Memory B cell (primary cell): ENCODE measurements at places on chromosomes 6 and 20.

- no peak overlapping the region for H3K27ac ChIP-seq
- H3K4me3 ChIP-seq = no peak overlapping the region
- H3K27me3 ChIP-seq = peaks cover 15% of the 10 kb centered on the region
- no peaks in the 10 kb centered on the region for H3K4me1 ChIP-seq
- H3K36me3 ChIP-seq = no peaks in the 10 kb centered on the region
Observed at GRCh38 chr20:36030149-36030548, 61.8 kb downstream of the CNBD2 start.

GRCh38 chr20:13960525-13960924, 29.9 kb downstream of the SEL1L2 start:
- no peak for DNase-seq
- no peak overlapping the region for H3K4me3 ChIP-seq
- H3K36me3 ChIP-seq = no peaks in the 10 kb centered on the region
- no peak overlapping the region for H3K27ac ChIP-seq
- no peaks in the 10 kb centered on the region for H3K4me1 ChIP-seq

DNA sequence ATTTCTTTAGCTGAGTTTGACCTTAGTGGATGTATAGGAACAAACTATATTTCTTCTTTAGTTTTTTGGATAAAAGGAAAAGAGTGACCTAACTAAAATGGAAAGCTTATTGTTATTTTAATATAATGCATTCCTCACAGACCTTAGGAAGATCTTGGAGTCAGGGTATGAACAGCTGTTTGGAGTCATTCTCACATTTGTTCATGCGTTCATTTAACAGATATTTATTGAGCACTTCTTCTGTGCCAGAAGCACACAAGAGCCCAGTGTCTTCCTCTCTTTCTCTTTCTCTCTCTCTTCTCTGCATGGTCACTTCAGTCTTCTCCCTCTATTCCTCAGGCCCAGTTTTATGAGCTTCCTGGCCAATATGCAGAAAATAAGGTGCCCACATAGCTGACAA, 744.0 kb upstream of the MAP3K7 start:
- H3K36me3 ChIP-seq = no peaks in the 10 kb centered on the region
- H3K27me3 ChIP-seq = no peaks in the 10 kb centered on the region
- H3K27ac ChIP-seq = no peak overlapping the region
- H3K4me3 ChIP-seq = no peak overlapping the region
- no peak for DNase-seq

- no peak overlapping the region for H3K4me3 ChIP-seq
- DNase-seq = no peak
- no peaks in the 10 kb centered on the region for H3K36me3 ChIP-seq
- H3K27ac ChIP-seq = no peak overlapping the region
Observed at GRCh38 chr6:96675597-96675996, 112.7 kb downstream of the FHL5 start.

DNA sequence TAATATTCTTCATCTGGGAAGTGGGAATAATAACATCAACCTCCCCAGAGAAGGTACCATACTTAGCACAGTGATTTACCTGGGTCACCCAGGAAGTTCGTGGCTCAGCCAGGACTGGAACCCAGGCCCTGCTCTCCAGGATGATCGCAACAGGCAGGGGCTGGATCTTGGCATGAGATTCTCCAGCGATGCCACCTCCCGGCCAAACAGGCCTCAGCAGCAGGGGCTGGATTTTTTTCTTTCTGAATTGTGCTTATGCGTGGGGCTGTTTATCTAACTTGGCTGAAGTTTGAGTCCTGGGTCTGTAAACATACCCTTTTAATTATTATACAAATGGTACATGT, 129.5 kb upstream of the PTPN1 start:
- H3K27me3 ChIP-seq = peaks cover 16% of the 10 kb centered on the region
- peaks cover 5% of the 10 kb centered on the region for H3K4me1 ChIP-seq
- H3K4me3 ChIP-seq = no peak overlapping the region
- peaks cover 4% of the 10 kb centered on the region for H3K36me3 ChIP-seq
- H3K27ac ChIP-seq = no peak overlapping the region

DNA sequence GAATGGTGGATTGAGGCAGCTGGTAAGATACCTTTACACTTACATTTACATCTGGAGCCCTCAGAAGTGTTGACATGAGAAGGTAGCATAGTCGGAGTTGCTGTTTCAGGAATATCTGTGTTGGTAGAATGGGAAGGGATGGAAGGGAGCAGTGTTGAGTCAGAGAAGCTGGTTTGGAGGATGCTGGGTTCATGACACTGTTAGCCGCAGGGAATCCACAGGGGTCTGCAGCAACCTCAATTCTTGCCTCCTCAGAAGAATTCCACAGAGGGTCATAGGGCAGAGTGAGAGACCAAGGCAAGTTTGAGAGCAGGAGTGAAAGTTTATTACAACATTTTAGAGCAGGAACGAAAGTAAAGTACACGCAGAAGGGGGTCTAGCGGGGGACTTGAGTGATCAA, 536.8 kb downstream of the QKI start:
- no peaks in the 10 kb centered on the region for H3K4me1 ChIP-seq
- no peak overlapping the region for H3K27ac ChIP-seq
- H3K27me3 ChIP-seq = peaks cover 23% of the 10 kb centered on the region
- no peak overlapping the region for H3K4me3 ChIP-seq
- no peak for DNase-seq

DNA sequence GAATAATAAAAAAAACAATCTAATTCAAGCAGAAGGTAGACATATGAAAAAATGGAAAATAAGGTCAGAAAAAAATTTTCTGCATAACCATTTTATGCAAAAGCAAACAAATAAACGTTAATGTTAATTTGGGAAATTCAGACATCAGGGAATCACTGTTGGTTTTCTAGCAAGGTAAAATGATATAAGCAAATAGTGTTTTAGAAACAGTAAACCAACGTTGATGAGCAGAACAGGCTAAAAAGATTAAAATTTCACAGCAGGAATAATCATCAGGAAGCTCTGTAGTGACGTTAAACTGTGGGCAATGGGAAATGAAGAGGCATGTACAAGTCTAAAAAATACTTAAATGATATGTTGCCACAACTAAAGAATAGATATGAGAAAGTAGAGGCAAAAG, 54.5 kb upstream of the HMGCLL1 start:
- no peak for DNase-seq
- H3K36me3 ChIP-seq = no peaks in the 10 kb centered on the region
- H3K4me1 ChIP-seq = no peaks in the 10 kb centered on the region
- H3K27ac ChIP-seq = no peak overlapping the region

DNA sequence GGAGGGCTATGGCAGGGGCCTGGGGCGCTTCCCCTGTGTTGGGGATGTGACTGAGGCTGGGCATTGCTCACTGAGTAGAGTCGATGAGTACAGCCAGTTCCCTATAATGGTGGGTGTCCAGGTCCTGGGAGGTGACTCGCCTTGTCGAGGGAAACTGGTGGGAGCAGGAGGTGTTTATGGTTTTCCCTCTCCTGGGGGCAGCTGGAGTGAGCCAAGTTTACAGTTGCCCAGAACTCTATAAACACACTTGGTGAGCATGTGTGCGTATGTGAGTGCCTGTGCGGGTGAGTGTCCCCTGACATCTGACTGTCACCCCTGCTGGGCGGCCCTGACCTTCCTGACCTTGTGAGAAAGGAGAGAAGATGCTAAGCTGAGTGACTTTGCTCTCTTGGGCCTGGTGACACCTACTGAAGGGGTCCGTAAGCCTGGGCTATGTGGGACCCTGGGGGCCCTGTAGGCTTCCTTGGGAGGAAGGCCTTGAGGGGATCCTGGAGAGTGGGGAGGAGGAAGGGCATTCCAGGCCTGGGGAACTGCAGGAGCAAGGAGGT, 65.9 kb downstream of the VEGFA start:
- no peak overlapping the region for H3K27ac ChIP-seq
- peaks cover 3% of the 10 kb centered on the region for H3K27me3 ChIP-seq
- H3K36me3 ChIP-seq = no peaks in the 10 kb centered on the region
- no peaks in the 10 kb centered on the region for H3K4me1 ChIP-seq
- DNase-seq = no peak

DNA sequence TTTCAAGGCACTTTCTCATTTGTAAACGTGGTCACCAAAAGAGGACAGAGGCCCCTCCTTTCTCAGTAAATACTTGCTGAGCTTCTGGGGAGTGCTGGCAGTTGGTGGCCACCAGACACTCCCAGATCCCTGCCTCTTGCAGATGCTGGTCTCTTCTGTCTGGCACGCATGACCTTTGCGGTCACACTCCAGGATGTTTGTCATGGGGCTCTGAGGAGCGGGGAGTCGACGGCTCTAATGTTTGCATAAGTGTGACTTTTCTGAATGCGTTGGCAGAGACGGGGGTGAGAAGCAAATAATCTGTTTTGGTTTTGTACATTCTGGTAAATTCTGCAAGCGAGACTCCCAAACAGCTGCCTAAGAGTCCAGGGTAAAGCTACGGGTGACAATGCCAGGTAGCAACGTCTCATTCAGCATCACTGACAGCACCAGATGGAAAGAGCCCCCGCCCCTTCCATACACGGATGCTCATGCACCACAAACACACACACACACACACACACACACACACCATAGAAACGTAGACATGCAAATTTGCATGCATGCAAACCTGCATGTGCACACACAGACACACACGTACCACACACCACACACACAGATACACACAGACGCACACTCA, 101.1 kb downstream of the YTHDF1 start:
- H3K27me3 ChIP-seq = peaks cover 28% of the 10 kb centered on the region
- H3K27ac ChIP-seq = no peak overlapping the region
- no peak overlapping the region for H3K4me3 ChIP-seq
- no peak for DNase-seq
- H3K36me3 ChIP-seq = peaks cover 6% of the 10 kb centered on the region

- H3K36me3 ChIP-seq = no peaks in the 10 kb centered on the region
- no peak for DNase-seq
- no peak overlapping the region for H3K27ac ChIP-seq
- peaks cover 2% of the 10 kb centered on the region for H3K4me1 ChIP-seq
- no peak overlapping the region for H3K4me3 ChIP-seq
Observed at GRCh38 chr6:14827354-14827753, 418.5 kb upstream of the JARID2 start.

DNA sequence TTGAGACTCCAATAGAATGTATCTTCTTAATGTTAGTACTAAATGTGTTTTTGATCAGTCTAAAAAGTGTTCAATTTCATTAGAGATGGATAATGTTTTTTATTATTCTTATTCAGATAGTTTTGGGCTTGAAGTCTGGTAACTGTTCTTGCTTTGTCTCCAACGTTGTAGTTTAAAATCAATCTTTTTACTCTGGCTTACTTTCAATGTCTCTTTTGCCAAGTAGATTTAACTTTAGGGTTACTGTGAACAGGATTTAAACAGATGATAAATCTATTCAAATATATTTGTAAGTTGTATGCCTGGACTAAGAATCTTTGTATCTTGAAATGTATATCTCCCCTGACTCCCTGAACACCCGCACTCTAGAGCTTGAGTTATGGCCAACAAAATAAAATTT, 51.1 kb downstream of the SGK1 start:
- H3K4me3 ChIP-seq = no peak overlapping the region
- no peak for DNase-seq
- H3K27ac ChIP-seq = no peak overlapping the region
- H3K27me3 ChIP-seq = no peaks in the 10 kb centered on the region
- no peaks in the 10 kb centered on the region for H3K4me1 ChIP-seq

DNA sequence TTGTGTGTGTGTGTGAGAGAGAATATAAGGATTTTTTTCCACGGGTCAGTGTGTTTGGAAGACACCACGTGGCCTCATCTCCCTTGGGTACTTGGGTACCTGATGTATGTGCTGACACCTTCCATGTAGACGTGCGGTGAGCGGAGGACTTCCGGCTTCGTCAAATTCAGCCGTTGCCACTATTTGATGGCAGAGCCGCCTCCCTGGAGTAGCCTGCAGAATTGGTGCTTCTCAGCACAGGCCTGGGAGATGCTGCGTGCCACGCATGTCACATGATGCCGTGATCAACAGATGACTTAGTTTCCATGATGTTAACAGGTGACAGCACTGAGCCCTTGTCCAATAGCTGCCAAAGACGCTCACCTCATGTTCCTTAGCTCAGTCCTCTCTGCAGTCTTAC, 69.4 kb downstream of the CDH4 start:
- no peak overlapping the region for H3K27ac ChIP-seq
- no peaks in the 10 kb centered on the region for H3K4me1 ChIP-seq
- no peak overlapping the region for H3K4me3 ChIP-seq
- DNase-seq = no peak
- H3K27me3 ChIP-seq = no peaks in the 10 kb centered on the region
- no peaks in the 10 kb centered on the region for H3K36me3 ChIP-seq

DNA sequence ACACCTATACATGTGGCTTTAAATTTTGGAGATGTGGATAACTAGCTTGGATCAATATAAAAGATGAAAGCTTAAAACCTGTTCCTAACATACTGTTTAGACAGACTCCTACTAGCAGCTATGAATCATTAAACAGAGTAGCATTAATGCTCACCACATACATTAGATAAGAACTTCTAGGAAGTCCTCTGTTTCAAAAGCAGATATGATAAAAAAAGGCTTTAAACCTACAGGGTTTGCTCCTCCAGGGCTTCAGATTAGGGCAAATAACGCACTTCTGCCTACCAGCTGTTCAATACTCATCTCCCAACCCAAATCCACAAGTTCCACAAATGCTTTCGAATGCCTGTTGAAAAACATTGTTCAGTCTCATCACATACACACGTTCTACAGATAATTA, 1.5 kb downstream of the REPS1 start:
- no peak for DNase-seq
- H3K4me1 ChIP-seq = peaks cover 13% of the 10 kb centered on the region
- peak overlapping the region; percentile 88 for H3K4me3 ChIP-seq
- H3K36me3 ChIP-seq = no peaks in the 10 kb centered on the region
- H3K27ac ChIP-seq = peak overlapping the region; percentile 95

DNA sequence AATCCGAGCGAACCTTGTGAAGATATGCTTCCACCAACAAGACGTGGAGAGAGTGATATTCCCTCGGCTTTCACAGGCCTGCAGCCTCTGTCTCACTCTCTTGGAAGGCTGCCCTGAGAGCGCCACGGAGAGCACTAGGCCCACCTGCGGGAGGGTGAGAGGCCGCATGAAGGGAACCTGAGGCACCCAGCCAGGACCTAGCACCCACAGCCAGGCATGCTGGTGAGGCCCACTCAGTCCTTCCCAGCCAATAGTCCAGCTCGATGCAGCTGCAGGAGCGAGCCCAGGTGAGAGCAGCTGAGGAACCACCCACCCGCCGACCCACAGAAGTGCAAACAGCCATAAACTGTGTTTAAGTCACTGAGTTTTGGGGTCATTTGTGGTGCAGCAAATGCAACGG, 227.2 kb downstream of the QKI start:
- H3K27ac ChIP-seq = no peak overlapping the region
- H3K4me1 ChIP-seq = no peaks in the 10 kb centered on the region
- no peak overlapping the region for H3K4me3 ChIP-seq
- H3K36me3 ChIP-seq = peaks cover 1% of the 10 kb centered on the region

- H3K4me1 ChIP-seq = peaks cover 3% of the 10 kb centered on the region
- no peak for DNase-seq
- peaks cover 1% of the 10 kb centered on the region for H3K27me3 ChIP-seq
- H3K4me3 ChIP-seq = no peak overlapping the region
- H3K36me3 ChIP-seq = no peaks in the 10 kb centered on the region
- H3K27ac ChIP-seq = no peak overlapping the region
Observed at GRCh38 chr6:3808759-3809514, 40.2 kb upstream of the FAM50B start.

GRCh38 chr6:15623276-15624116, 39.3 kb downstream of the DTNBP1 start:
- peaks cover 8% of the 10 kb centered on the region for H3K36me3 ChIP-seq
- H3K4me1 ChIP-seq = peaks cover 10% of the 10 kb centered on the region
- peak overlapping the region; percentile 63 for H3K27ac ChIP-seq
- no peak overlapping the region for H3K4me3 ChIP-seq

- peak overlapping the region; percentile 91 for H3K27ac ChIP-seq
- peaks cover 37% of the 10 kb centered on the region for H3K36me3 ChIP-seq
- DNase-seq = no peak
Observed at GRCh38 chr20:50568549-50568942, 58.4 kb downstream of the PTPN1 start.

GRCh38 chr20:2817341-2817726, 1.2 kb downstream of the TMEM239 start:
- peaks cover 37% of the 10 kb centered on the region for H3K27me3 ChIP-seq
- H3K4me1 ChIP-seq = peaks cover 6% of the 10 kb centered on the region
- no peak for DNase-seq
- H3K27ac ChIP-seq = no peak overlapping the region
- no peaks in the 10 kb centered on the region for H3K36me3 ChIP-seq
